ENCODE measurements at places on chromosomes 11 and 22.

GRCh38 chr11:134582770-134583095, 170.7 kb upstream of the B3GAT1 start:
- no peak for DNase-seq

DNA sequence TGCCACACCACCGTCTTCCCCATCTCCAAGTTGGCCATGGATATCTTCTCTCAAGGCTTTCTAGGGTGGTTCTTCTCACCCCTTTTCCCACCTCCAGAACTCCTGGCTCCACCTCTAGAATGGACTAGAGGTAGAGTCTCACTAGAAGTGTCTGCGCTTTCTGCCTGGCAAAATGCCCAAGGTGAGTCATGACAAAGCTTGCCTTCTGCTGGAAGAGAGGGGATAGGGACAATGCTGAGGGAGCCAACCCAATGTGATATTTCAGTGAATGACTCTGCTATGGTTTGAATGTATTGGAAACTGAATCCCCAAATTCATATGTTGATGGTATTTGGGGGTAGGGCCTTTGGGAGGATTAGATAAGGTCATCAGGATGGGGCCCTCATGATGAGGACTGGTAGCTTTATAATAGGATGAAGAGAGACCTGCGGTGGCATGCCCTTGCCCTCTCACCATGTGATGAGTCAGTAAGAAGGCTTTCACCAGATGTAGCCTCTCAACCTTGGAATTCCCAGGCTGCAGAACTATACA, 4.1 kb upstream of the CD82 start:
- DNase-seq: no peak

- no peak for DNase-seq
These were observed 14.6 kb upstream of the FCHSD2 start for GRCh38 chr11:73156686-73157085.

- no peak for DNase-seq
These were observed 6.2 kb downstream of the FAM227A start for GRCh38 chr22:38649841-38650522.

GRCh38 chr11:121435551-121436511, 16.3 kb upstream of the SORL1 start:
- DNase-seq: no peak

DNA sequence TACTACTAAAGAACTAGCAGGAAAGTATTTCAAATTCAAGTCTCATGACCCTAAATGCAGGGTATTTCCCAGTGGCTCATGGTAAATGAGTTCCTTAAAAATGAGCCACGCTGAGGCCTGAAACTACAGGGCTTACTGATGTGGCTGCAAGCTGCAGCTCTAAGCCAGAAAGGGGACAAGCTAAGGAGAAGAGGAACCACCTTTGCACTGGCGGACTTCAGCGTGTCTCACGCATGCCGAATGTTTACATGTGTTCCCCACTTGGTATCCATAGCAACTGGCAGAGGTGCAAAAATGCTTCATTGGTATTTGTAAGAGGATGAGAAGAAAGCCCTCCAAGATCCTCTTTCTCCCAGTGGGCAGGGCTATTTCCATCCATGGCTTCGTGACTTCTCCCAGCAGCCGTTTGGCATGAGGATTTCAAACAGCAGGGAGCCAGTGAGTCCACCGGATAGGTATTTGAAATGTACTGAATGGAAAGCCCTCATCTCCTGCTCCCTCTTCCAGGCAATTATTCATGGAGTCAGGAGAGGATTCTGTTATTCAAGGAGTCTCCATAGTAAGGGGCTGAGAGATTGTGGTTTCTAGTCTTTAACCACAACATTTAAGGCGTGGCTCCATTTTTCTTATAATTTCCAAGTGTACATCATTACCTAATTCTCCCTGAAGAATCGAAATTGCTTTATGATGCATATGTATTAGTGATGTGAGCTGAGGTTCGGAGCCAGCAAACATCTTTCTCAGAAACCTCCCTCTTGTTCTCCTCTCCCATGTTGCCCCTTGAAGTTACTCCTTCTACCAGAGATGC, 55.3 kb upstream of the CD44 start:
- DNase-seq: no peak

- DNase-seq: no peak
These were observed 22.4 kb upstream of the MPPED2 start for GRCh38 chr11:30608534-30608933.

DNA sequence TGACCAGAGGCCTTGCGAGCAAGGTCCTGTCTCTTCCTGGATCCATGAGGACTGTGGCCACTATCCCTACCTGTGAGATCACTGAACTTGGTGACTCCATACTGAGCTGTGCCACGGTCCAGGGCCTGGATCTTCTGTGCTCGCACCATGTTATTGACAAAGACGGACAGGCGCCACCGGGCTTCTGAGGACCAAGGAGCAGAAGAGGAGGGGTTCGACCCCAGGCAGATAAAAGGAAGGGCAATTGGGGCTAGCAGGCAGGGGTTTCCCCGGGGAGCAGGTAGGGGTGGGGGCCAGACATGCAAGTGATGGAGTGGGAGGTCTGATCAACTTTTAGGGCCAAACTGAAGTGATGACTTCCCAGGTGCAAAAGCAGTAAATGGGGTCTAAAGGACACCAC, 2.2 kb downstream of the CTSF start:
- DNase-seq: no peak

DNA sequence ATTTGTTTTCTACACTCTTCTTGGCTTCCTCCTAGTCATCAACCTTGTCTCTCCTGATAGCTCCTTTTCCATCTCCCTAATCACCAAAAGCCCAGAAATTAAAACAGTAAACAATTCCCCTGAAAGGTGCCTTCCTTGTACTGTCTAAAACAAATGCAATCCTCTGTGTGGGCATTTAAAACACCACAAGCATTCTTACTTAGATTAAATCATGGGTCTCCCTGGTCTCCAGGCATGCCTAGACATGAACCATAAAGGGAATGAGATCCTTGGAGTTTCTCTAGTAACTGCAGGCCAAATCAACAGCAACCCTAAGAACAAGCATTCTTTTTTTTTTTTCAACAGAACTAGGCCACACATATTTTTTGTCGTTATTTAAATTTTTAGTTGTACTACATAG, 1.9 kb downstream of the BTG4 start:
- DNase-seq: no peak

DNA sequence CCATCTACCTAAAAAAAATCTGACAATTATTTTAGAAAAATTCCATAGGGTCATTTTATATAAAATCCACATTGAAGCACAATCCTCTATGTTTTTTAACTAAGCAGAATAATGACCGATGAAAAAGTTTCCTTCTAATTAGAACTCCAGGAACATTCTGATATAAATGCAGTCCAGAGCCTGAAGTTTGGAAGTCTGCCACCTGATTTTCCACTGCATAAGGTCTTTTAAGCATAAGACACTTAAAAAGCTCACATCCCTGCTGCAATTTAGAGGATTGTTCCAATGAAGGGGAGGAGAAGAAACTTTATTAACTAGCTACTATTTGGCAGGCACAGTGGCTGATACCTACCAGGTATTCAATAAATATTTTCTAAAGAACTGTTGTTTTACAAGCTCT, 570.3 kb upstream of the ANO5 start:
- DNase-seq: no peak

DNA sequence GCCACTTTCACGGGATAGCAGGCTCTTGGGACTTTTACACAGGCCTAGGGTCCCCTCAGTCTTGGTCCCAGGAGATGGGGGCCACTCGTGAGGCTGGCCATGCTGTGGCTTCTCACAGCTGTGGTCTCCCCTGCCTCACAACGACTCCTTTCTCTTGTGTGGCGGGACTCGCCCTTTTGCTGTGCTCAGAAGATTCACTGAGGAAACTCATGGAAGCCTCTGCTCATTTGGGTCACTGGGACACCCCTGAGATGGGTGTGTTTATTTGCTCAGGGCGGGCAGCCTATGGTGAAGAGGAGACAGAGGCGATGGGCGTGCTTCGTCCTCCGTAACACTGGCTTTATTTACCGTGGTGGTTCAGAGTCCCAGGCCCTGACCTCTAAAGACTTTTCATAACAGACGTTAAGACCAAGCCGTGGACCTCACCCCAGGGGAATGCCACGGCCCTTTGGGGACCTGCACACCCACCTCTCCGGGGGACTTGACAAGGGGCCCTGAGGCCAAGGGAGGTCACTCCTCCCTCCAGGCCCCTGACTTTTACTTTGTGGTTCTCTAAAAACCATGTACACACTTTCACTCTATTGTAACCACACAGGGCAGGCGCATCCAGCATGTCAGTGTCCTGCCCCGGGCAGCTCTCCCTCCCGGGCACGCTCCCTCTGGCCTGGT, 15.5 kb downstream of the TEF start:
- DNase-seq: no peak

- no peak for DNase-seq
These were observed 12.0 kb upstream of the DENND5A start for GRCh38 chr11:9277176-9277575.

- DNase-seq: no peak
These were observed 6.6 kb downstream of the SMARCB1 start for GRCh38 chr22:23793326-23793725.

GRCh38 chr11:35852056-35852455, 91.8 kb upstream of the LDLRAD3 start:
- DNase-seq: no peak

DNA sequence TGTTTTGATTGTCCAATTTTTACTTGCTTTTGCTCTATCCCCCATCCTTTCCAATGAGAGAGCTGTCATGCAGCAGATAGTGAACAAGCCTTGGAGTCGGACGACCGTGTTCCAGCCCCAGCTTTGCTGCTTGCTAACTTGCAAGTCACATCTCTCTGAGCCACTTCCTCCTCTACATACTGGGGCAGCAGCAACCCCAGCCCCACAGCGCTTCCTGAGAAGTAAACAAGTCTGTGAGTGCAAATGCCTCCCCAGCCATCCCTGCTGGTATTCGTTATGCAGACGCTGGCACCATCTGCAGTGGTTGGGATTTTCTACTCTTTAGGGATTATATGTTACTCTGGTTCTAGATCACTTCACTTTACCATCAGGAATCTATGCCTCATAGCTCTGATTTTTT, 35.0 kb downstream of the TPBGL start:
- DNase-seq: no peak

GRCh38 chr11:66720223-66720898, 8.7 kb downstream of the SPTBN2 start:
- peak; percentile 74 for DNase-seq

GRCh38 chr22:24051568-24051967, 40.5 kb downstream of the CABIN1 start:
- DNase-seq: no peak

DNA sequence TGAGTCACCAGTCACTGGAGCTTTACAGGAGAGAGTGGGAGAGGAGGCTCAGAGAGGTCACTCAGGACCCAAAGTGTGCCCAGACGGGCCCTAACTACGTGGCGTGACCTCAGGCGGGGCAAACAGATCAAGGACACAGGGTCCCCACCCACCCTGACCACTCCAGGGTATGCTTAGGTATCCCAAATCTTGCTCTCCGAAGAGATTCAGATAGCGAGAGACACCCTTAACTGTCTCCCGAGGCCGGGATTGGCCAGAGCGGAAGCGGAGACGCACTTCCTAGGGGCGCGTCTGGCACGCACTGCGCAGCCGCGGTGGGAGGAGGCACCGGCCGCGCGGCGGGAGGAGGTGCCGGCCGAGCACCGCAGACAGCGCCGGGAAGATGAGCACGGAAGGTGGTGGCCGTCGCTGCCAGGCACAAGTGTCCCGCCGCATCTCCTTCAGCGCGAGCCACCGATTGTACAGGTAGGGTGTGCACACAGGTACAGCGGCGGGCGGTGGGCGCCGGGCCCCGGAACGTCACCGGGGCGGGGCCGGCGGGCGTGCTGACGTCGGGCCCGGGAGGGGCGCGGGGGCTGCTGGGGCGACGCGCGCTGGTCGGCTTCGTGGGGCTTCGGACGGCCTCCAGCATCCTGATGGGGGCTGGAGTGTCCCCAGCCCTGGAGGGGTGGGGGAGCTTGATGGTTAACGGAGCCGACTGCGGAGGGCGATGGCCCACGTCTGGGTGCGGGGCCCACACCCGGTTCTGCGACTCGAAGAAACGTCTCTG, at the start of gene PTS:
Gene PTS, plus strand, starts transcription at position 367 of the 769 bp plus-strand sequence. Its CDS starts 16 bp downstream, at position 383.
- peak; percentile 87 for DNase-seq

DNA sequence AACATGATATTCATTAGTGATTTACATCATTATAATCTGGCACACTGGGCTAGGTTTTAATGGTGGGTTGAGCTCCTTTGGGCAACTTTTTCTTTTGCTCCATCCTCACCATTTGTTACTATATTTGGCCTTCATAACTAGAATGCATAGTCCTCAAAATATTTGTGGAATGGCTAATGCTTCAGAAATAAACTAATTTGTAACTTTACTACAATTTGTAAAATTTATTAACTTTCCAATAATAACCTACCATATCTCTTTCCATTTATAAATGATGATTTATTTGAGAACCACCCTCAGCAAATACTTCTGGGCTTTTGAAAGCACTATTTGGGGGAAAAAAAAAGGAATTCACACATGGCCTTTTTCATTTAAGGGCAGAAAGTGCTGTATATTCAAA, 79.7 kb downstream of the LARGE2 start:
- DNase-seq: no peak

- DNase-seq: peak; percentile 76
These were observed 1.2 kb upstream of the ARHGEF12 start for GRCh38 chr11:120334894-120335462.

GRCh38 chr11:41497974-41498373, 38.5 kb upstream of the LRRC4C start:
- DNase-seq: no peak

GRCh38 chr11:111205632-111206385, 39.7 kb upstream of the POU2AF2 start:
- no peak for DNase-seq

DNA sequence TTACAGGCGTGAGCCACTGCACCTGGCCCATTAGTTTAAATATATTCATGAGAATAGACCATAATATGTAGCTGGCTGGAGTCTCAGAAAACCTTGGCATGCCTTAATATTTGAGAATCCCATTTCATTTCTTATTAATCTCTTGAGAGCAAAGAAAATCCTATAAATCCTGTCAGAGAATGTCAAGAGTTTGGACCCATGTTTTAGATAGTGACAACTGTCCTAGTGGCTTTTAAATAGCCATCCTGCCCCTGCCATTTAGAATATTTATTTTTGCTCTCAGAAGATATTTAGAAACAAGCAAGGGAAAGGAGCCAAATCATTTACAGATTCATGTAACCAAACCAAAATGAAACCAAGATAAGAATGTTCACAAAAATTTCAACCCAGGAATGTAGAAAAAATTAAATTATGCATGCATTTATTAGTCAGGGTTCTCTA, 107.2 kb downstream of the SWAP70 start:
- DNase-seq: no peak

DNA sequence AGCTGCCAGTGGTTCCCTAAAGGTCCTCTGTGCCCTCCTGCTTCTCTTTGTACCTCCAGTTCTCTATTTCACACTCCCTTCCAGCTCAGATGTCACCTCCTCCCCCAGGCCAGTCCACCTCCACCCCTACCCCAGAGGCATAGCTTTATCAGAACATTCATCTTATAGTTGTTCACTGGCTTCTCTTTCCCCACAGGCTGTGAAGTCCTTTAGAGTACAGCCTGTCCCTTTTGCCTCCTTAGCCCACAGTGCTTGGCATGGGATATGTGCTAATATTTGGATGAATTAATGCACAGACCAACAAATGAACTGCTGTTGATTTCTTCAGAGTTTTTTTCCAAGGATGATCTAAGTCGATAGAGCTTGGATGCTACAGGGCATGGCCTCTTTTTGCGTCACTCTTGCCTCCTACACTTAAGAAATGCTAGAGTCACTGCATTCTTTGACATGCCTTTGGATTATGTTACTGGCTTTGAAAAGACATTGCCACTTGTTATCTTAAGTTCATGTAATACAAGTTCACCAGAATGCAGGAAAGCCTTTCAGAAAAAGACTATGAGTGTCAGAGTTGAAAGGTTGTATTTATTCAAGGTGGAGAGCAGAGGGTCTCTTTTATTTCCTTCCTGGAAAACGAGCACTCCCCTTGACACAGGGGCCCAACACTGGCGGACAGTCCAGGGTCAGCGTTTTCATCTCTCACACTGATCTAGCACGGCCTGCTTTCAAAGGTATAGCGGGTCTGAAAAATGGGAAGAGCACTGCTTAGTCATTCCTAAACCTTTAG, 75.7 kb downstream of the PISD start:
- DNase-seq: no peak

Measured in renal cortex interstitium (tissue), 15 donors.